ENCODE measurements at places on chromosomes 16 and 17.

GRCh38 chr16:57271867-57272495 is 12.5 kb downstream of the PLLP start:
- peaks cover 7% of the 10 kb centered on the region for H3K4me1 ChIP-seq
- H3K4me3 ChIP-seq, result no peak overlapping the region
- no peaks in the 10 kb centered on the region for H3K36me3 ChIP-seq
- no peak for DNase-seq
- H3K27me3 ChIP-seq, result no peaks in the 10 kb centered on the region

DNA sequence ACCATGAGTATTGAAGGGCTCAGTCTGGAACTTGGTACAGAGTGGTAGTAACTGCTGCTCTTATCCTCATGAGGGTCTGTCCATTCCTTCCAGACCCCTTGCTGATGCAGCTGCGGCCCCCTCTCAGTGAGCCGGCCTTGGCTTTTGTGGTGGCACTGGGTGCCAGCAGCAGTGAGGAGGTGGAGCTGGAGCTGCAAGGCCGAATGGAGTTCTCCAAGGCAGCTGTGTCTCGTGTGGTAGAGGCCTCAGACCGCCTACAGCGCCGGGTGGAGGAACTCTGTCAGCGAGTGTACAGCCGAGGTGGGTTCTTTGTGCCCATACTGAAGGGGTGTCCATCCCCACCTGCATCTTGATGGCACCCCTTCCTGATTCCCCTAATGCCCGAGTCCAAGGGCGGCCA is 2.0 kb downstream of the RNF40 start:
- no peak overlapping the region for H3K27ac ChIP-seq
- peaks cover 35% of the 10 kb centered on the region for H3K4me1 ChIP-seq
- no peaks in the 10 kb centered on the region for H3K27me3 ChIP-seq
- DNase-seq, result no peak
- H3K36me3 ChIP-seq, result peaks cover 49% of the 10 kb centered on the region

GRCh38 chr17:52686140-52686539 is 527.6 kb upstream of the CA10 start:
- no peaks in the 10 kb centered on the region for H3K4me1 ChIP-seq
- no peaks in the 10 kb centered on the region for H3K36me3 ChIP-seq
- H3K4me3 ChIP-seq, result no peak overlapping the region
- DNase-seq, result no peak
- H3K27ac ChIP-seq, result no peak overlapping the region

DNA sequence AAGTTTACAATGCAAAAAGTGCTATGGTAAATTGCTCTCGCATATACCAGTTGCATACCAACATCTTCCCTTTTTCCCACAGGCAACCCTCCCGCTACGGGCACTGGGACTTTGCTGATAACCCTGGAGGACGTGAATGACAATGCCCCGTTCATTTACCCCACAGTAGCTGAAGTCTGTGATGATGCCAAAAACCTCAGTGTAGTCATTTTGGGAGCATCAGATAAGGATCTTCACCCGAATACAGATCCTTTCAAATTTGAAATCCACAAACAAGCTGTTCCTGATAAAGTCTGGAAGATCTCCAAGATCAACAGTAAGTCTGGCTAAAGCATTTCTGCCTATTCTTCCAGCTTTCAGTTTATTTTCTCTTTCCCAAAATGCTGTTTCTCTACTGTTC is 27.9 kb upstream of the HSBP1 start:
- no peak overlapping the region for H3K27ac ChIP-seq
- no peaks in the 10 kb centered on the region for H3K36me3 ChIP-seq
- H3K4me3 ChIP-seq, result no peak overlapping the region
- DNase-seq, result no peak
- H3K27me3 ChIP-seq, result peaks cover 3% of the 10 kb centered on the region
- no peaks in the 10 kb centered on the region for H3K4me1 ChIP-seq

DNA sequence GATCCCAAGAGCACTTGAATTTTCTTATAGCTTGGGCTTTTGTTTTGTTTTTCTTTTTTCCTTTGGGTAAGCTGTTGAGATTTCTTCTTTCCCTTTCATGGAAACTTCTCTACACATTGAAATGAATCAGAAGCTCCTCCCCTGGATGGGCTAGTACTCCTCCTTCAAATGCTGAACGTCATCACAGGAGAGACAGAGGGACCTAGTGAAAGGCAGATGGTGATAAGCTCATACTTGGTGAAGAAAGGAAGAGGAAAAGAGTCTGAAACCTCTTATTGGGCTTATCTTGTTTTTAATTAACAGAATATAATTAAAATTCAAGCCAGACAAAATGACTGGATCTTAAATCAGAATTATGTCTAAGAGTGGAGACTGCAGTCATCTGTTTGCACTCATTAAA is 147.3 kb downstream of the SNX11 start:
- H3K4me3 ChIP-seq, result no peak overlapping the region
- H3K4me1 ChIP-seq, result peaks cover 9% of the 10 kb centered on the region
- H3K36me3 ChIP-seq, result no peaks in the 10 kb centered on the region
- no peaks in the 10 kb centered on the region for H3K27me3 ChIP-seq

DNA sequence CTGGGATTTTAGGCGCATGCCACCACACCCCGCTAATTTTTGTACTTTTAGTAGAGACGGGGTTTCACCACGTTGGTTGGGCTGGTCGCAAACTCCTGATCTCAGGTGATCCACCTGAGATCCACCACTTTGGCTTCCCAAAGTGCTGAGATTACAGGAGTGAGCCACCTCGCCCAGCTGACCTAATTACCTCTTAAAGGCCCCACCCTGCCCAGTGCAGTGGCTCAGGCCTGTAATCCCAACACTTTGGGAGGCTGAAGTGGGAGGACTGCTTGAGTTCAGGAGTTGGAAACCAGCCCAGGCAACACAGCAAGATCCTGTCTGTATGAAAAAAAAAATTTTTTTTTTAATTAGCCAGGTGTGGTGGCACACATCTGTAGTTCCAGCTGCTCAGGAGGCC is 2.9 kb upstream of the COASY start:
- H3K27ac ChIP-seq, result no peak overlapping the region
- H3K4me1 ChIP-seq, result peaks cover 42% of the 10 kb centered on the region
- peaks cover 8% of the 10 kb centered on the region for H3K36me3 ChIP-seq
- H3K4me3 ChIP-seq, result no peak overlapping the region
- no peaks in the 10 kb centered on the region for H3K27me3 ChIP-seq
- no peak for DNase-seq

- no peak overlapping the region for H3K27ac ChIP-seq
- no peaks in the 10 kb centered on the region for H3K4me1 ChIP-seq
- no peak overlapping the region for H3K4me3 ChIP-seq
- DNase-seq, result no peak
- H3K36me3 ChIP-seq, result no peaks in the 10 kb centered on the region
These were observed 211.5 kb upstream of the ASIC2 start for GRCh38 chr17:33504571-33504970.

DNA sequence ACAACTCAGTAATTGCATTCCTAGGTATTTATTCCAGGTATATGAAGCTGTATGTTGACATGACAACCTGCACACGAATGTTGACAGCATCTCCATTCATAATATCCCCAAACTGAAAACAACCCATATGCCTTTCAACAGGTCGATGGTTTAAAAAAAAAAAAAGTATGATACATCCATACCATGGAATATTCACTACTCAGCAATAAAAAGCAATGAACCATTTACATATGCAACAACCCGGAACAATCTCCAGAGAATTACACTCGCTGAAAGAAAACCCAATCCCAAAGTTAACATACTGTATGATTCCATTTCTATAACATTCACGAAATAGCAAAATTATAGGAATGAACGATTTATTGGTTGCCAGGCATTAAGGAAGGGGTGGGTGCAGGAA is 53.3 kb upstream of the DNAH9 start:
- no peaks in the 10 kb centered on the region for H3K4me1 ChIP-seq
- no peaks in the 10 kb centered on the region for H3K36me3 ChIP-seq
- no peaks in the 10 kb centered on the region for H3K27me3 ChIP-seq
- no peak for DNase-seq

GRCh38 chr16:67884-68789 is 4.3 kb downstream of the RHBDF1 start:
- H3K27ac ChIP-seq, result no peak overlapping the region
- H3K27me3 ChIP-seq, result no peaks in the 10 kb centered on the region
- no peak for DNase-seq
- H3K4me1 ChIP-seq, result peaks cover 19% of the 10 kb centered on the region

DNA sequence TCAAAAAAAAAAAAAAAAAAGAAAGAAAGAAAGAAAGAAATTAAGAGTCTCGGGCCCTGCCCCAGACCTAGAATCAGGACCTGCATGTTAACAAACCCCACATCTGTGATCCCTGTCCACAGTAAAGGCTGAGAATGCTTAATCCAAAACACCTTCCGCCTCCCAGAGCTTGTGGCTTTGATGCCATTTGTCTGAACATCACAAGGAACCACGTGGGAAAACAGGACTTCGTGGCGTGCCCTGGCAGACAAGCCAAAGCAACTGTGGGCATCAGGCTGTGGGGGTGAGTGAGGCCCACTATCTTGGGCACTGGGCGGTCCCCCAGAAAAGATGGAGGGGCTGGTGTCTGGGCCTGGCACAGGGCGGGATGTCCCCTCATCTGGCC is 173.4 kb upstream of the CIBAR2 start:
- H3K4me3 ChIP-seq, result no peak overlapping the region
- H3K27ac ChIP-seq, result no peak overlapping the region
- no peaks in the 10 kb centered on the region for H3K27me3 ChIP-seq
- peaks cover 7% of the 10 kb centered on the region for H3K4me1 ChIP-seq
- H3K36me3 ChIP-seq, result no peaks in the 10 kb centered on the region
- no peak for DNase-seq

DNA sequence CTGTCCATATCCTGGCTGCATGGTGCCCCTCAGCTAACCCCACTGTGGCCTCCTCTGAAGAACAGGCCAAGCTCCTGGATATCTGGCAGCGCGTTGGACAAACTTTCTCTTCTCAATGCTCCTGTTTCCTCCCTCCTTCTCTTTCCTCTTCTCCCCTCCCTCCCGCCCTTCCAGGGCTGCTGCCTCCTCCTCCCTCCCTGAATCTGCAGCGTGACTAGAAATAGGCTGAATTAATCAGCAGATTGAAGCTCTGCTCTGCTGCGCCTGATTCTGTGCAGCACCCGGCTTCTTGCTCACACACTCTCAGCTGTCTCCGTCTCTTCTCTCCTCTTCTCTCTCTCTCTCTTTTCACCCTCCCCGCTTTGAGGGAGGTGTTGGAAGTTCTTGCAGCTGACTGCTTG is 19.8 kb downstream of the TMEM94 start:
- no peak overlapping the region for H3K27ac ChIP-seq
- DNase-seq, result no peak
- no peaks in the 10 kb centered on the region for H3K4me1 ChIP-seq
- no peak overlapping the region for H3K4me3 ChIP-seq
- H3K27me3 ChIP-seq, result no peaks in the 10 kb centered on the region
- peaks cover 47% of the 10 kb centered on the region for H3K36me3 ChIP-seq

DNA sequence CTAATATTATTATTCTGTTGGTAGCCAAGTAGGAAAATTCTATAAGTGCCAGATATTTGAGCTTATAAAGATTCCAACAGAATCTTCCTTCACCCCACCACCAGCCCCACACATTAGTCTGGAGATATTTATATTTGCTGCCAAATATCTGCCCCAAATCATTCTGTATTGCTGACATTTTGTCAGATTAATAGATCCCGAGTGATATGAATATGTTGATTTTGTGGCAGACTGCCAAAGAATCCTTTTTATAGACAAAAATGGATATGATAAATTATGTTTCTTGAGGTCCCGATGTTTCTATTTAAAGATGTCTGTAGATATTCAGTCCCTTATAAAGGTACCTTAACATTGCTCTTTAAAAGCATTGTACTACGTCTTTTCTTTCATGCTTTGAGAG is 162.2 kb upstream of the KCNJ16 start:
- no peak for DNase-seq
- no peaks in the 10 kb centered on the region for H3K27me3 ChIP-seq
- H3K4me3 ChIP-seq, result no peak overlapping the region
- H3K4me1 ChIP-seq, result no peaks in the 10 kb centered on the region
- H3K36me3 ChIP-seq, result no peaks in the 10 kb centered on the region

GRCh38 chr16:5451641-5452040 is 354.0 kb upstream of the EEF2KMT start:
- H3K27ac ChIP-seq, result no peak overlapping the region
- H3K36me3 ChIP-seq, result no peaks in the 10 kb centered on the region
- no peak for DNase-seq

- H3K4me1 ChIP-seq, result peaks cover 26% of the 10 kb centered on the region
- H3K27me3 ChIP-seq, result peaks cover 70% of the 10 kb centered on the region
- DNase-seq, result peak; percentile 51
- no peak overlapping the region for H3K4me3 ChIP-seq
- H3K36me3 ChIP-seq, result no peaks in the 10 kb centered on the region
These were observed 5.8 kb downstream of the IRX3 start for GRCh38 chr16:54280751-54281150.

GRCh38 chr16:14576069-14576468 is 54.0 kb downstream of the PARN start:
- no peak overlapping the region for H3K27ac ChIP-seq
- peaks cover 61% of the 10 kb centered on the region for H3K36me3 ChIP-seq
- no peaks in the 10 kb centered on the region for H3K27me3 ChIP-seq
- H3K4me1 ChIP-seq, result no peaks in the 10 kb centered on the region

DNA sequence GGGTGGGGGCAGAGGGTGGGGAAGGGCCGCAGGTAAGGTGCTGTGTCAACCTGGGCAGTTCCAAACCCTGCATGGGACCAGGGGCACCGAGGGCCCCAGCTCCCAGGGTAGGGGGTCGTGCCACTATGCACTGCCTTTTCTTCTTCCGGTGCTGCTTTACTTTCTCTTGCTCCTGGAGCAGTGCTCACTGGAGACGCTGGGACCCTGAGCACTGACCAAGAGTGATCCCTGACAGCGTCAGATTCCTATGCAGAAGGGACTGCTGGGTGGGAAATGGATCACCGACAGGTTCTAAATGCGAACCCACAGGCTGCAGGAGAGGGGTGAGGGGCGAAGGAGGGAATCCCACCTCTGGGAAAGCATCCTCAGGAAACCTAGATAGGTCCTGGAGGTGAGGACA is 470.1 kb downstream of the SOX9 start:
- H3K27ac ChIP-seq, result no peak overlapping the region
- H3K4me1 ChIP-seq, result peaks cover 26% of the 10 kb centered on the region
- no peaks in the 10 kb centered on the region for H3K36me3 ChIP-seq
- H3K27me3 ChIP-seq, result peaks cover 61% of the 10 kb centered on the region
- no peak for DNase-seq
- H3K4me3 ChIP-seq, result no peak overlapping the region

DNA sequence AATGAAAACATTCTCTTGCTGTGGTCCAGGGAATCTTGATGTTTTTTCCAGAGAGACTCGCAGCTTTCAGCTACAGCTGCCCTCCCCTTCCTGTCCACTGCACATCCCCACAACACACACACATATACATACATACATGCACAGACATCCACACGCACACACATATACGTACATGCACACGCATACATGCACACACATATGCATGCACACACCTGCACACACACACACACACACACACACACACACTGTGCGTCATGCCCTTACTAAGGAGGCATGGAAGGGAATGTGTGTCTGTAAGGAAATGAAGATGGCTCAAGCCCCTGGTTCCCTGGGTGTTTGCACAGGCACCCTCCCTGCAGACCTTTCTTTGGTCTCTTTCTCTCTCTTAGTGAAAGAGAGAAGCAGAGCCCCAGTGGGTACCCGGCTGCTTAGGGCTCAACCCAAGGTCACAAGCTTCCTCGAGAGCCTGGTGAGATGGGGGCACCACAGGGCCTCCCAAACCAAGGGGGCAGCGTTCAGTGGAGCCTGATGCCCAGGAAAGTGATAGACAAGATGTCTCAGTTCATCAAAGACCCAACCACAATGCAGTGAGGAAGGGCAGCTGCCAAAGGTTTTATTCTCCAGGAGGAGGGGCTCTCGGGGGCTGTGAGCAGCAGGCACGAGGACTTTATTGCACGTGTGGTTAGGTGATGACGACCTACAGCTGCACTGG is 33.3 kb downstream of the TNFRSF13B start:
- no peak overlapping the region for H3K4me3 ChIP-seq
- no peaks in the 10 kb centered on the region for H3K4me1 ChIP-seq
- no peaks in the 10 kb centered on the region for H3K36me3 ChIP-seq
- DNase-seq, result no peak
- H3K27ac ChIP-seq, result no peak overlapping the region
